Adipocyte (in vitro differentiated cells): ENCODE measurements at places on chromosomes 11 and 22.
A peak's percentile ranks its signal among the peaks of the same experiment; 100 is the strongest.

DNA sequence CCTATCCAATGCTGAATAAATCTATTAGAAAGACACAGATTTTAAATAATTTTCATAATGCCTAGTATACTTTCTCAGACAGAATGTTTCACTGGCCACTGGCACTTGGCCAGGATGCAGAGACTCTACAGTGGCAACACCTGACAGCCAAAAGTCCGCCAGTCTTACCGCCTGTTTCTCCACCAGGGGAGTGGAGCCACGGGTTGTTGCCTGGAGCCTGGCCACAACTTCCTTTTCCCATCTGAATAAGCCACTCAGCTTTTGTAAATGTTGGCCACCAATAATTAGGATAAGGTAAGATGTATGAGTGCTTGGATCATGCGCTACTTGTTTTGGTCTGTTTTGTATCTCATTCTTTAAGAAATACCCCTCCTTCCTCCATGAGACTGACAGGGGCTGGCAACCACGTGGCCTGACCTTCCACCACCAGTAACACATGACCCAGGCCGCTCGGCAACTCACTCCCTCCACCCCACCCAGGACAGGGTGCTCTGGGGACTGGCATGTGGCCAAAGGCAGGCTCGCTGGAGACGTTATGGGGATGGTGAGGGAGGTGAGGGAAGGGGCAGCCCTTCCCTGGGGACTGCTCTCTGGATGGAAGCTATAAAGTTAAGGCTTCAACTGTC is 93.0 kb upstream of the BID start:
- DNase-seq = no peak

DNA sequence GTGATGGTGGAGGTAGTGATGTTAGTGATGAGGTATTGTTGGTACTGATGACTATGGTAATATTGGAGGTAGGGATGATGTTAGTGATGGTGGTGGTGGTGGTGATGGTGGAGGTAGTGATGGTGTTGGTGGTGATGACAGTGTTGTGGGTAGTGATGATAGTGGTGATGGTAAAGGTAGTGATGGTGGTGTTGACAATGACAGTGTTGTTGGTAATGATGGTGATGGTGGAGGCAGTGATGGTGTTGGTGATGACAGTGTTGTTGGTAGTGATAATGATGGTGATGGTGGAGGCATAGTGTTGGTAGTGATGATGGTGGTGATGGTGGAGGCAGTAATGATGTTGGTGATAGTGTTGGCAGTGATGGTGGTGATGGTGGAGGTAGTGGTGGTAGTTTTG is 65.1 kb downstream of the MYO7A start:
- DNase-seq = no peak

- no peak for DNase-seq
These were observed 90.2 kb downstream of the BBOX1 start for GRCh38 chr11:27130806-27131205.

GRCh38 chr22:32444068-32444467 is 20.2 kb downstream of the BPIFC start:
- DNase-seq = no peak

GRCh38 chr22:35491908-35492380 is 48.7 kb upstream of the RASD2 start:
- DNase-seq = no peak

DNA sequence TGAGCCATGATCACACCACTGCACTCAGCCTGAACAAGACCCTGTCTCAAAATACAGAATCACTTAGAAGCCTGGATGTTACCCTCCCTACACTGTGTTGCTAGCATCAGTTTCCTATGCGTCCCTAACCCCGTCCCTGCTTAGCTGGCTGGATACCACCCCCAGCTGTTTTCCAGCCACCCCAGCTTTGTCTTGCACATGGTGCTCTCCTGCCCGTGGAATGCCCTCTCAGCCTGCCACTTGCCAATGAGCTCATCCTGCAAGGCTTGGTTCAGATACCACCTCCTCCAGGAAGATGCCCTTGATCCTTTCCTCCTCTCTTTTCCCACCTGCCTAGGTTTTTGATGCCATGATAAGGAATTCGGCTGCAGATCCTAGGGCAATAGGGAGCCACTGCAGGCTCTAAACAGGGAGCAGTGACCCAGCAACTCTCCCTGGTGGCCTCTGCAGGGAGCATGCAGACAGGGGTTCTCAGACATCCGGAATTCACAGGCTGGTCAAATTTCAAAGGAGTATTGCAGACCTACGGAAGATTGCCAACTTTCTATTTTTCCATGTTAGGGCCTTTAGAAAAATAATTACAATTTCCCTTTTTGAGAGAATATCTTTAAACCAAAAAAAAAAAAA is 52.7 kb upstream of the WNT7B start:
- no peak for DNase-seq

- no peak for DNase-seq
These were observed 81.4 kb downstream of the SLC1A2 start for GRCh38 chr11:35337914-35338305.

DNA sequence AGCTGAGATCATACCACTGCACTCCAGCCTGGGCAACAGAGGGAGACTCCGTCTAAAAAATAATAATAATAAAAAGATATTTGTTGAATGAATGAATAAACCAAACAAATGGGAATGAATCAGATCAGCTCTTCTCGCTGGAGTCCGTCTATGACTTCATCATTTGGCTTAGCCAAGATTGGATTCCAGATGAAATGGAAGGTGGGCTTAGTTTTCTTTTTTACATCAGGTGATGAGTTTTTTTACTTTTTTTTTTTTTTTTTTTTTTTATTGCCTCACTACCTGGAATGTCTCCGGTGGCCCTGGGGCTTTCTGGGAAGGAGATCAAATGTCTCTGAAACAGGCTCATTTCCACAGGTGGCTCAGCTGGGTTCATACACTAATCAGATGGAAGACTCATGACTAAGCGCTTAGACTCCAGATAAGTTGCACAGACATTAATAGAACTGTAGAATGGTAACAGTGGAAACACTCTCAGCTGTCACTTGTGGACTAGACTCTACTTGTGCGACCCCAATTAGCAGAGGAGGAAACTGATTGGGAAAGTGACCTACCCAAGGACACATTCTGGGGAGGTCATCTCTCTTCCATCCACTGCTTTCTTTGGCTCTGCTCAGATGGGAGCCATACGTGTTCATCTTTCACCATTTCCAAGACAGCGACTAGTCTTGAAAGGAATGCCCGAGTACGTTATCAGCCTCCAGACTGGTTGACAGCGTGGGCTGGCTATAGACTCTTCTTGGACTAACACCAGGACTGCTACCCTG is 20.5 kb upstream of the RBFOX2 start:
- no peak for DNase-seq

DNA sequence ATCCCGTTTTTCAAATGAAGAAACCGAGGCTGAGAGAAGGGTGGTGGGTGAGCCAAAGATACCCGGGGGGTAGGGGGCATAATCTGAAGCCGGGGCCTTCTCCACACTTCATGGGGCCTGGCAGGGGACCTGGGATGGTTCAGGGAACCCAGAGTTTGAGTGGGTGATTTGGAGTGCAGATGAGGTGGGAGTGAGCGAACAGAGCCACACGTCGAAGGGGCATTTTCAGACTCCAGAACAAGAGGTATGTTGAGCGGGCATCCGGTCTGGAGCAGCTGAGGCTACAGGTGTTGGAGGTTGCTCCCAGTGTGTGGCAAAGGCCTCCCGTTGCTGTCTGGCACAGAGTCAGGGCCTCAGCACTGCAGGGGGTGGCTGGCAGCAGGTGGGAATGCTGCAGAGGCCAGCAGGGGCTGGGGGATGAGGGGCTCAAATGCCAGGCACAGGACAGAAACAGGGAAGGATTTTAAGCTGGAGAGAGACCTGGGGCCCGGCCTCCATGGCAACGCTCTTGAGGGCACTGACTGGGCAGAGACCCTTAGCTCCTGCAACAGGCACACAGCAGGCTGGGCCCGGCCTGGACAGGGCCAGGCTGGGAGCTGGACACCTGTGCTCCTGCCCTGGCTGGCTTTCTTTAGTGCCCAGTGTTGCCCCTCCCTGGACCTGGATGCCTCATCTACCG is 46.2 kb downstream of the WNT11 start:
- no peak for DNase-seq

GRCh38 chr11:98895936-98896335 is 124.8 kb upstream of the CNTN5 start:
- DNase-seq = no peak

DNA sequence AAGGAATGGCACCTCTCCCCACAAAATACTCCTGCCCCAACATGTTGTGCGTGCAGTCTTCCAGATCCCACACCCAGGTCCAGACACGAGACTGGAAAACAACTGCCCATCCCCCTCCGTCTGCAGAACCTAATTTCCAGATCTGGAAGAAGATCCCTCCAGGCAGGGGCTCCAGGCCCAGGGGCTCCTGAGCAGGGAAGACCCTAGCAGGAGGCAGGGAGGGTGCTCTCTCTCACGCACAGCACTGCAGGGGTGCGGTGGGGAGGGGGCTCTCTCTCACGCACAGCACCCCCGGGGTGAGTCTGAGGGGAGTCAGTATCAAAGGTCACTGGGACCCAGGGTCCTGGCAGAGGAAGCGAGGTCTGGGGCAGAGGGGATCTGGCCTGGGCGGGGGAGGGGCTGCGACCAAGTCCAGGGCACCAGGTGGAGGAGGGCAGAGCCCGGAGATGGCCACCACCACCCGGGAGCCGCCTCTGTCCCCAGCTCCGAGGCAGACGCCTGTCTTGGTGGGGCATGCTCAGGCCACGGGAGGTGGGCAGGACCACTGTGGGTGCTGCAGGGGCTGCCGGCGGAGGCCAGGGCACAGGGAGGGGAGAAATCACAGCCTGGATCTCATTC is 1.7 kb downstream of the MLC1 start:
- DNase-seq = no peak

GRCh38 chr11:108851781-108852180 is 186.9 kb downstream of the DDX10 start:
- no peak for DNase-seq

DNA sequence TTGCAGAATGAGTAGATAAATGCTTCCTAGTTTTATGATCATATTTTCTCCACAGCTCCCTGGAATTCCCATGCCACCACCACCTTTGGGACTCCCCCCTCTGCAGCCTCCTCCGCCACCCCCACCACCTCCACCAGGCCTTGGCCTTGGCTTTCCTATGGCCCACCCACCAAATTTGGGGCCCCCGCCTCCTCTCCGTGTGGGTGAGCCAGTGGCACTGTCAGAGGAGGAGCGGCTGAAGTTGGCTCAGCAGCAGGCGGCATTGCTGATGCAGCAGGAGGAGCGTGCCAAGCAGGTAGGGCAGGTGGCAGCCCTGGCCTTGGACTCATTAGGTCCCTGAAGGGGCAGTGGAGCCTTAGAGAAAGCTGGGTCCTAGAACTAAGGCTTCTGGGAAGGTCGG is 2.9 kb downstream of the SF3B2 start:
- DNase-seq = no peak

GRCh38 chr22:31585161-31585859 is 76.7 kb downstream of the PISD start:
- peak; percentile 86 for DNase-seq

DNA sequence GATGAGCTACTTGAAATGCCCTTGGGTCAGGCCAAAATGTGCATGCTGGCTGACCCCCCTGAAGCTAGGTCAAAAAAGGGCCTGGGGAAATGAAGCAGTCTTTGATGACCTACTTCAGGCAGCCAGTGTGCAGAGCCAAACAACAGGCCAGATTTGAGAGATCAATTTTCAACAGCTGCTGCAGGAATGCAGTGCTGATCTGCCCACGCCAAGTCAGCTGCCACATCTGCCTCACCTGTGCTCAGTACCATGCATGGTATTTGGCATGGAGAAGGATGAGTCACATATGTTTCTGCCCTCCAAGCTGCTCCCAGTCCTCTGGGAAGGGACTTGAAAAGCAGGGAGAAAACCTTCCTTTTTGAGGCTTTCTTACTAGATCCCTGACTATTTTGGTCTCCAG is 35.8 kb downstream of the MTNR1B start:
- DNase-seq = peak; percentile 12

DNA sequence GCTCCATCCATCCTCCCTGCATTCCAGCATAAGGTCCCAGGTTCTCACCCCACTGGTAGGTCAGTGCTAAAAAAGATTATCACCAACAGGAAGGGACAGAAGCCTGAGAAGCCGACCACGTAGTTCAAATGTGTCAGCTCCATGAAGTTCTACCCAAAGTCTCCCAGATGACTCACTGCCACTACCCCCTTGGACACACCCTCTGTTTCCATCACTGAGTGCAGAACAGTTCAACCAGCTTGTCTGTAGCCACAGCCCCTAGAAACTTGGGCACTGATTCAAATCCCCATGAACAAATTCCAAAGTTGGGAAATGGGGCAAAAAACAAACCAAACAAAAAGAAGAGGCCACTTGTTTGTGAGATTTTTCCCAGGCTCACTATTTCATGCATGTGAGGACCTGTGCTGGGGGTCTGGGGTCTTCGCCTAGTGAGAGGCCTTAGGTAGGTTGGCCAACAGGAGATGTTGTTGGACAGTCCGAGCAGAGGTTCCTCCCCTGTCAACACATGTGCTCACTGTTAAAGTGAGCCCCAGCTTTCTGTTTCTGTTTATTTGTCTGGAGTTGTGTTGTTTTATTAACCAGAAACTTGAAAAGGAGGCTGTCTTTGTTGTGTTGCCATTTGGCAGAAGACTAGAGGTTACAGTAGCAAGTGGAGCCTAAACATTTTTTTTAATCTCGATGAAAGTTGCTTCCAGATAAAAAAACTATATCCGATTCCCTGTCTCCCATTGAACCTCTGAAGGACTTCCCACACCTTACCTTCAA is 24.2 kb upstream of the FLI1 start:
- peak; percentile 48 for DNase-seq

- DNase-seq = no peak
These were observed 153.6 kb upstream of the SORL1-AS1 start for GRCh38 chr11:121606354-121606753.

- DNase-seq = no peak
These were observed 62.1 kb downstream of the PPFIA1 start for GRCh38 chr11:70332567-70332966.

DNA sequence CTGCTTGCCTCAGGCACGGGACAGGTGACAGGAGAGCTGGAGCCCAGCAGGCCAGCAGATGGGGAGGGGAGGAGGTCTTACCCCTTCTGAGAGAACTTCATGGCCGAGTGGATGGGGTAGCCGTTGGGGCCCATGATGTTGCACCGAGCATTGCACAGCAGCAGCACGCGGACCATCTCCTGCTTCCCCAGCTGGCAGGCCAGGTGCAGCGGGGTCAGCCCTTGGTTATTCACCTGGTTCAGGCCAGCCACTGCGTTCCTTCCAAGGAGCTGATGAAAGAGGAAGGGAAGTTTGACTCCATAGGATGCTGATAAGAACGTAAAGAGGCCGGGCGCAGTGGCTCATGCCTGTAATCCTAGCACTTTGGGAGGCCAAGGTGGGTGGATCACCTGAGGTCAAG is 29.4 kb upstream of the BAIAP2L2 start:
- no peak for DNase-seq

DNA sequence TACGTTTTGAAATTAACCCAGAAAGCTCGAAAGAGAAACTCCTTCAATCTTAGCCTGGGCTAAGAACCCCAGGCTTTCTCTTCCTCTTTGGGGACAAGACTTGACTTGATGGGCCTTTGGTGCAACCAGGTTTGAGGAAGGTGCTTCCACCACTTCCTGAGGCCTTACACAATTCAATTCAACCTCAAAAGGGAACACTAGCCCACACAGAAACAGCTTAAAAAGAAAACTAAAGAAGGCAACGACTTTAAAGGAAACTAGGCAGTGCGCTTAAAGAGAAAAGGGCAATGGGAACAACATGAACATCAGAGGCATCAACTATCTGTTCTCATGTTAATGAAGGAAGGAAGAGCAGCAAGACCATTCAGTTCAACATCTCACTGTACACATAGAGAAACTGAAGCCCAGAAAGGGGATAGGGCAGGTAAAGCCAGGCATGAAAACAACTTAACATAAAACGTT is 24.8 kb downstream of the PAK1 start:
- no peak for DNase-seq

- DNase-seq = no peak
These were observed 98.2 kb upstream of the CRYBB3 start for GRCh38 chr22:25101501-25101900.

GRCh38 chr11:34223021-34223813 is 117.8 kb downstream of the NAT10 start:
- DNase-seq = peak; percentile 9
